Astrocyte (in vitro differentiated cells and primary cell): ENCODE measurements at places on chromosomes 11 and 22. TPM values are rescaled to one million over a fixed set of nuclear protein-coding genes. Genes with fewer than 3 reads are reported as not detected.

DNA sequence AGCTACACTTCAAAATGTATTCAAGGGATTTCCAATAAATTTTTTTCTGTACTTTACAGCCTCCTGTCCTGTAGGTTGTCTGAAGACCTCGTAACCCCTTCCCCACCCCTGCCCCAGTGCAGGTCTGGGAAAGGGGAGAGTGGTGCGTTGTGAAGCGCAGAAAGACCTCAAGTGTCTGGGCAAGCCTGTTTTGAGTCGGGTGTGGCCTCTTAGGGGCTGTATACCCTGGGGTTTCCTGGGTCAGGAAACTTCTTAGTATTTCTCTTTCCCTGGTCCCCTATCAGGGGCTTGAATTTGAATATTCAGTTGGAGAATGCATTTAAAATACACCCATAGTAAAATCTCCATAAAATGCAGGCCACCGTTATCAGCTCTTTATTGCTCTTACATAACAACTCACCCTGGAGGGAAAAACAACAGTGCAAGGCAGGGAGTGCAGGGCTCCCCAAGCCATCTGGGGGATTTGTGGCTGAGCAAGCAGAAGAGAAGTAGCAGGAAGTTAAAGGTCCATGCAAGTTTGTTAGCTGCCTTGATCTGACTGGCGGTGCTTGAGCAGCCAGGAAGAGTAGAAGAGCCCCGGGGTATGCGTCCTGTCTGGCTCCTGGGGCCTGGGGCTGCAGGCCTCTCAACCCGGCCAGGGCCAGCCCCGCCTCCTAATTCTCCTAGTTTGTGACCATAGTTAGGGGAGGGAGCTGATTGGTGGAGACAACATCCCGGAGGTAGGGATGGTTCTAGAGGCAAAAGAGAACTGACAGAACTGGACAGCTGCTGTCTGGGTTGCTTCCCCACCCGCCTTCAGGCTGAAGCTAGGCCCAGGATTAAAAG lies 25.7 kb downstream of the ARHGAP1 start:
- no peak for DNase-seq

DNA sequence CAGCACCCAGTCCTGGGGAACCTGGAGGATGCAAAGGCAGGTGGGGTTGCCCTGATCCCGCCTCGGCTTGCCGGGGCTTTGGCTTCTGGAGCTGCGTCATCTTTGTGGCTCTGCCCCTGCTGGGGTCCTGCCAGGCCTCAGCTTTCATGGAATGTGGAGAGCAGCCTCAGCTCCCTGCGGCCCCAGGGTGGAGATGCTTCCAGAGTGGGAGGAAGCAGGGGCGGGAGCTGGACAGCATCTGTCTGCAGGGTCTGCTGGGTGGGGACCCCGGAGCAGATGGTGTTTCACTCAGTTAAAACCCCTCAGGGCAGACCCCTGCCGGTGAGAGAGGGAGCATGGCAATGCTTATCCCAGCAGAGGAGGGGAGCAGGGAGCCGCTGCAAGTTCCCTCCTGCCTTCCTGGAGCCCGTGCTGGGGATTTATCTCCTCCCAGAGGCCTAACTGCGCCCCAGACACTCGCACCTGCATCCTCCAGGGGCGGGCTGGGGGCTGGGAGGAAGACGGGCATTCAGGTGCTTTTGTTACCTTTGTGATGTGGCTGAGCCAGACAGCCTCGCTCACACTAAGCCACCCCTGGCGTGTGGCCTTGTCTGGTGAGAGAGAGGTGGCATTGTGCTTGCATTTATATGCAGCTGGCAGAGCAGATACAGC lies 15.7 kb downstream of the GRIK4 start:
- peak; percentile 49 for DNase-seq

DNA sequence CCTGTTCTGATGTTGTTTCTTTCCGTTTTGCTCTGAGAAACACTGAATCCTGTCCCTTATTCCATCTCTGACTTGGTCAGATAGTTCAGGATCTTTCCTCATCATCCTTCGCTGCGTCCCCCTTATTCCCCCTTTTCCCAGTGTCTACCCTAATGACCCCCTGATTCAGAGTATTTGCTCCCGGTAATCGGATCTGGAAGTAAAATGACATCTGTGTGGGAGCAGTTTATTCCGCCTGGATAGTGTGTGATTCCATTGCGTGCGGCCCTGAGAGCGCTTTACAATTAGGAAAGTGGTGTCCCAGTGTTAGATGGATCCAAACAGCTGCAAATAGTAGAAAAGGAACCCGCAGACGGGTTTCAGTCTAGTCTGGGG lies 606 bp downstream of the DRG1 start:
- DNase-seq = peak; percentile 33

DNA sequence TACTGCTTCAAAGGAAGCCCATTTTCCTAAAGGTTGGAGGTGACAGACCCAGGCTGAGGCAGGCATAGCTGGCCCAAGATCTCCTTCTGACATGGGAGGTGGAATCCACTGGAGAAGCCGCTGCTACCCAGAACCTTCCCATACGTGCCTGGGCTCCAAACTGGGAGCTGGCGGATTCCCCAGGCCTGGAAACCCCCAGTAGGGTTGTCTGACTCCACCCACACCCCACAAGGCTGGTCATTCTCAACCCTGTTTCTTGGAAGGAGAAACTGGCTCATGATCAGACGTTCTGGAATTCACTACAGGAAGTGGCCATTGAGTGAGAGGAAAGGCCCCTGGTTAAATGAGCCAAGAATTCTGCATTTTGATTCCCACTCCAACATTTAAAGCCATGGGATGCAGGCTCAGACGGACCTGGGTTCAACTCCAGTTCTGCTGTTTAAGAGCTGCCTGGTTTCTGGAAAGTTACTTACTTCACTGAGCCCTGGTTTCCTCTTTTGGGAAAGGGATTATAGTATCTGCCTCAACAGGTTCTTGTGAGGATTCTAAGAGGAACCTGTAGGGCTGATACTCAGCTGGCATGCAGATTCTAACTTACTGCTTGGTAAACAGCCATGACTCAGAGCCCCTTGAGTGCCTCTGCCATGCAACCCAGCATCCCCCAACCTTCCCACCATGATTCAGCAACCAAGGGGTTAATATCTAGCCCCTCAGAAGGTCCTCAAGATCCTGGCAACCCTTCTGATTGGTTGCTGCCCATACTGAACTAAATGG lies 19.4 kb upstream of the TSKU start:
- DNase-seq = peak; percentile 94

GRCh38 chr11:122491509-122491908 lies 164.0 kb upstream of the UBASH3B start:
- peak; percentile 47 for DNase-seq

Gene STARD10
- total RNA-seq = 38.4 and 42.3 TPM in 2 replicates

Gene PIH1D2
- total RNA-seq = 1.0 and 1.3 TPM in 2 replicates

Gene C1QTNF5
- total RNA-seq = 5.6 and 6.3 TPM in 2 replicates
